GM23338 (cell line): ENCODE measurements at places on chromosomes 6 and 20. TPM values are rescaled to one million over a fixed set of nuclear protein-coding genes. Genes with fewer than 3 reads are reported as not detected.

DNA sequence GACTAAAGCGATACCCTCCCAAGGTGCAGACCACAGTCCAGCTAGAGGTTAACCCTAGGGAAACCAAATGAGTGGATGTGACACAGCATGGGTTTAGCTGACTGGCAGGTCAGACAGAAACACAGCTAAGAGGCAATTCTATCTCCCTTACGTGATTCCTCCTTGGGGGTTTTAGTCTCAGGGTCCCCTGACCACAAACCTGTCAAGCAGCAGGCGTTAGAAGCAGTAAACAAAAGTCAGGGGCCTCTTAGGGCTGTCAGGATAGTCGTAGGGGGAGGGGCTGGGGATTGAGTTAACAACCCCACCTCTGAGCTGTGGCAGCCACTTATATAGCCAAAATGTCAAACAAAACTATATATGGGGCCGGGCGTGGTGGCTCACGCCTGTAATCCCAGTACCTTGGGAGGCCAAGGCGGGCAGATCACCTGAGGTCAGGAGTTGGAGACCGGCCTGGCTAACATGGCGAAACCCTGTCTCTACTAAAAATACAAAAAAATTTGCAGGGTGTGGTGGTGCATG is 13.6 kb downstream of the KCNK5 start:
- DNase-seq: no peak
- H3K36me3 ChIP-seq: peaks cover 6% of the 10 kb centered on the region; the same call in 1 of the 2 replicates
- H3K4me3 ChIP-seq: no peak overlapping the region

- H3K27me3 ChIP-seq: no peaks in the 10 kb centered on the region
- peak within 1 kb of the TSS; percentile 81 for H3K27ac ChIP-seq
- H3K36me3 ChIP-seq: peaks cover 22% of the 10 kb centered on the region; the same call in 1 of the 2 replicates
- DNase-seq: peak; percentile 96
Observed at GRCh38 chr20:32207626-32208498, at the start of the genes PLAGL2 and POFUT1. Gene PLAGL2 (minus strand): TSS chr20:32207743. CDS start chr20:32202178, 5,565 bp downstream. Gene POFUT1 (plus strand): TSS chr20:32207880. CDS start chr20:32207942, 62 bp downstream.

- H3K4me1 ChIP-seq: no peaks in the 10 kb centered on the region
- H3K27me3 ChIP-seq: no peaks in the 10 kb centered on the region
- DNase-seq: no peak
Observed at GRCh38 chr6:46451343-46451742, 39.9 kb downstream of the RCAN2 start.

DNA sequence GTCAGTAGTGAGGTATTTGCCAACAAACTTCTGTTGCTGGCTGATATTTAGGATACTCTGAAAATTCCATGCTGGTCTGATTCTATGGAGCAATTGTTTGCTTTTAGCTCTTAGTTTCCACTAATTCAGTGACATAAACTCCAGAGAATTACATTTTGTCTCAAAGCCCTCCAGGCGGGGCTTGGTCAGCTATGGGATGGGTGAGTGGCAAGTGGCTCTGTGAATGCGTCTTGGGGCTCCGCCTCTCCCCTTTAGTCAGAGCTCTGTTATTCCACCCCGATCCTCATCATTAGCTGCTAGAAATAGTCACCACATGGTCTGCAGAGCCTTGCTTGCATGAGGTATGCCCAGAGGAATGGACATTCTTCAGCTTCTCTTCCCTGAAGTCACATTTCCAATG is 540.6 kb downstream of the QKI start:
- H3K4me3 ChIP-seq: no peak overlapping the region
- H3K27ac ChIP-seq: no peak overlapping the region
- peaks cover 18% of the 10 kb centered on the region for H3K4me1 ChIP-seq
- DNase-seq: no peak
- no peaks in the 10 kb centered on the region for H3K27me3 ChIP-seq

Gene C6orf58
- polyA plus RNA-seq: 0.18 TPM in 1 of 2 replicates, not detected in the other
